GM12878 (cell line): ENCODE measurements at places on chromosomes 3 and 15.

DNA sequence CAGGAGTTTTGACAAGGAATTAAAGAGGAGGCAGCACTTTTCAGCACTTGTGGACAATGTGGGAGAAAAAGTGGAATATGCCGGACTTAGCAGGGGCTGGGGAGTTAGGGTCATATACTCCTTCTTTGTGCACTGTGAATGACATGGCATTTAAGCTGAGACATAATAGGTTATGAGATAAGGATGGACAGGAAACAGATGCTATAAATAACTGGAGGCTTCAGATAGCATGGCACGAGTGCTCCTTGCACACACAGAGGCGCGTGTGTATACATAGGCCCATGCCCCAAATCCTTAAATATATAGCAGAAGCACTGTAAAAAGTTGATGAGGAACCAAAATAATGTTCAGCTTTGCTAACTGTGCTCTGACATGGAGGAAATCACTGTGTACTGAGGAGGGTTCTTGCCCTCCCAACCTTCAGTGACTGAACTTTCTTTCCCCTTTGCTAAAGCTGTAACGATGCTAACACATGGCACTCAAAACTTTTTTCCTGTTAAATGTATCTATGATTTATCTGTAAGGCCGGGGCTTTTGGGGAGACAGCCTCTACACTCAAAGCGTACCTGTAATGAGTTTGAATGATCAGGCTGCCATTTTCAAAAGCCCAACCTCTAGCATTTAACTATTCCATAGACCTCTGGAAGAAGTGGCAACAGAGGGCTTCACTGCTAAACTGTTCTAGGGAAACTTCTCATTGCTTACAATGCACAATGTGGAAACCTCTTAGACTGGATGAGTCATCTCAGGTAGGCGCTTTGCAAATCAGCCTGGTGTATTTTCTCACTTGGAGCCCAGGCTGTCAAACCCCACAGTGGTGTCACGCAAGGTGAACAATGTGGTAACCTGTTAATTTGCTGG, 784.6 kb downstream of the NR2F2 start:
- no peak for DNase-seq

- no peak for DNase-seq
Measured at GRCh38 chr3:74676-75243, 121.8 kb upstream of the CHL1 start.

DNA sequence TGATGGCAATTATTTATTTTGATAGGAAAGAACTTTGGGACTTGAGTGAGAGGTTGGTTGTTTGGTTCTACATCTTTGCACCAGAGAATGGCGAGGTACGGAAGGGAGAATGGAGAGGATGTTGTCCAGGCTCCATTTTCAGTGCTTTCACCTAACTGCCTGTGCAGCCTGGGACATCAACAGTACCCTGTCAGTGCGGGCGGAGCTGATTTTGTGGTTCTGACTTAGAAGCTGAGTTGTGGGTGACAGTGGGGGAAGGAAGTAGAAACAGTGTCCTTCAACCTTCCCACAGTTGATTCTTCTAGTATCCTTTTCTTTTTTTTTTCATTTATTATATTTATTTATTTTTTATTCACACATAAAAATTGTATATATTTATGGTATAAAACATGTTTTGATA, 95.3 kb downstream of the TIGIT start:
- no peak for DNase-seq

GRCh38 chr3:146896711-146897110, 291.6 kb upstream of the PLSCR5 start:
- DNase-seq = no peak

- DNase-seq = no peak
Measured at GRCh38 chr3:1960506-1960905, 138.2 kb upstream of the CNTN4 start.

GRCh38 chr3:58867621-58868020, 182.2 kb downstream of the CFAP20DC start:
- DNase-seq = no peak

DNA sequence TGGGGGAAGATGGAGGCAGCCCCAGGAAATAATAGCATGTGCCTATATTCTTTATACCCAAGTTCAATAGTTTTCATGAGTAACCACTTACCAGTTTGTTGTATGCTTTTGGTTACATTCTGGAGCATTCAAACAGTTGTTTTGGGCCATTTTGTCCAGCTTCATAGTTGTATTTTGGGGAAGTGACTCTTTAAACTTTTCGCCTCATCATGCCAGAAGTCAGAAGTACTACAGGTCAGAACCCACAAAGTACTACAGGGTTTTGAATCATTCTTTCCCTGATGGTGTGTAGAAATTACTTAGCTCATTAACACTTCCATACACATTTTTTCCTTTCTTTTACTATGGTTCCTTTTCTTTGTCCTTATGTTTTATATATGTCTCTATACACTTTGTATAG, 210.6 kb downstream of the ARPP21 start:
- DNase-seq = no peak

DNA sequence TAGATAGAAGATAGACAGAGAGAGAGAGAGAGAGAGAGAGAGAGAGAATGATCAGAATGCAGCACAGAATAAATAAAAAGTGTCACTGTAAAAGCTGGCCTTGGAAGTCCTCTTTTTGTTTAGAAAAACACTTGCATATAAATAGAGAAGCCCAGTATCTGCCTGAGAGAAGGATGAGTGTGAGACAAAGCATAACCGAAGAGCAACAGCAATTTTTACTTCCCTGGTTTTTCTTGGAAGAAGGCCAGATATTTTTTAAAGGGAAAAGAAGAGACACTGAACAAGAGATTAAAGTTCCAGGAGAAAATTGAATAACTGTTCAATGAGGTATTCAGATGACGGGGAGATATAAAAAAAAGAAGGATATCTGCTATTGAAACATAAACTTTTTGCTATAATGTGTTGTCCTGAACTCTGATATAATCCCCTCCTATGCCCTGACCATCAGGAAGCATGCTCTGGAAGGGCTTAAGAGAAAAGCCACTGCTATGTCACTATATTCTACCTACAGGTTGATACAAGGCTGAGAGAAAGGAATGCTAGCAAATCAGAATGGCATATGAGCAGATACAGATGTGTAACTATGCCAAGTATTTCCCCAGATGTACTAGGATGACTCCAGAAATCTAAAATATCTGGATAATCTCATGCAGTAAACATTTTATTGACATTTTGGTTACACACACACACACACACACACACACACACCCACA, 358.9 kb downstream of the RBMS3 start:
- DNase-seq = no peak

DNA sequence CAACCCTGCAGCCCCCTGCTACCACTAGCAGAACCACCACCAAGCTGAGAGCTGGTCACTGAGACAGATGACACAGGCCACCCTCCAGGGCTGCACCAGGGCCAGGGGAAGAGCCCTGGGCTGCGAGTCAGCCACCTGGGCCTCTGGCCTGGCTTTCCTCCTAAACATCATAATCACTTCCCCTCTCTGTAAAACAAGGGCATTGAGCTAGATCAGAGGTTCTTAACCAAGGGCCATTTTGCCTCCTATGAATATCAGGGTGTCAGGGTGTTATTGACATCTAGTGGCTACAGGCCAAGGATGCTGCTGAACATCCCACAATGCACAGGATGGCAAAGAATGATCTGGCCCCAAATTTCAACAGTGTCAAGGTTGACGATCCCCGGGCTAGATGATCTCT, 25.2 kb downstream of the TLE3 start:
- DNase-seq = no peak

DNA sequence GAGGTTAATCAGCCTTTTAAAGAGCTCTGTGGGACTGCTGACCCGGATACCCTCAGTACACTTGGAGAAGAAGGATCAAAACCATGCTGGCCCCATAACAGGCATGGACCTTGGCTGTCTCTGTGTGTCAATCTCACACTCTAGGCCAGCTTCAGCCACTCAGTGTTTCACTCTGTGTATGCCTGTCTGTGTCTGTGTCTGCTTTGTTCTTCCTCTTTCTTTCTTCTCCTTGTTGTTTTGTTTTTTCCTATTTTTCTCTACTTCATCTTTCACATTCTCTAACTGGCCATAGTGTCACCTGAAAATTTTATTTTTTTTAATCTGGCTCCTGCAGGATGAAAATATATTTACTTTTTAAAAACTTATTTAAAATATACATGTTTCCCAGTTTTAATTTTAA, 51.1 kb downstream of the SERP1 start:
- DNase-seq = no peak

- DNase-seq = no peak
Measured at GRCh38 chr15:81894061-81894460, 151.8 kb downstream of the MEX3B start.

DNA sequence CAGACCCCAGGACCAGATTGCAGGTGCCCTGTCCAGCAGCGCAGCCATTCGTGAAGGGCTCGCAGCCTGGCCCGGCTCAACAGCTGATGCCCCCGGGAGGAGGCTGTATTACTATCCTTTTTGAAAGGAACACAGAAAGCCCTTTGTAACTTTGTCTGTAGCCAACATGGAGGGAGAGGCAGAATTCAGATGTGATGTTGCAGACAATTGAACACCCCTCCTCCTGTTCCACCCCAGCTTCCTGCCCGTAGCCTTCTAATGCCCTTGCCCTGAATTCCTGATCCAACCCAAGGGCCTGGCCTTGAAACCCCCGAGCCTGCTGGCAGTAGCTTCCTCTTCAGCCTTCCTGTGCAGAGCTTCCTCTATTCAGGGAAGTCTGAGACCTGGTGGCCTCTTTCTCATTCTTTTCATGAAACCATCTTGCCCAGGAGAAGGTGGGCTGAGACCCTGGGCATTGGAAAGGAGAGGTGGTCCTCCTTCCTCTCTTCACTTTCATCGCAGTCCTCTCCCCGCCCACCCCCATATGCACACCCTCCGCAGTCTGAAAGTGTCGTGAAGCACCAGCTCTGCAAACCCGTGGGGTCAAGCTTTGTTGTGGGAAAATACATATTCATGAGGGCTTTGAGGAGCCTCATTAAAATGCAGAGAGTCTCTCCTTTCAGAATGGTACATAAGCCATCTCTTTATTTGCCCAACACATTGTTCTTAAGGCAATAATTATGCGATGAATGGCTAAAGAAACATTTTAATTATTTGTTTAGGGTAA, 109.2 kb downstream of the APBA2 start:
- no peak for DNase-seq

DNA sequence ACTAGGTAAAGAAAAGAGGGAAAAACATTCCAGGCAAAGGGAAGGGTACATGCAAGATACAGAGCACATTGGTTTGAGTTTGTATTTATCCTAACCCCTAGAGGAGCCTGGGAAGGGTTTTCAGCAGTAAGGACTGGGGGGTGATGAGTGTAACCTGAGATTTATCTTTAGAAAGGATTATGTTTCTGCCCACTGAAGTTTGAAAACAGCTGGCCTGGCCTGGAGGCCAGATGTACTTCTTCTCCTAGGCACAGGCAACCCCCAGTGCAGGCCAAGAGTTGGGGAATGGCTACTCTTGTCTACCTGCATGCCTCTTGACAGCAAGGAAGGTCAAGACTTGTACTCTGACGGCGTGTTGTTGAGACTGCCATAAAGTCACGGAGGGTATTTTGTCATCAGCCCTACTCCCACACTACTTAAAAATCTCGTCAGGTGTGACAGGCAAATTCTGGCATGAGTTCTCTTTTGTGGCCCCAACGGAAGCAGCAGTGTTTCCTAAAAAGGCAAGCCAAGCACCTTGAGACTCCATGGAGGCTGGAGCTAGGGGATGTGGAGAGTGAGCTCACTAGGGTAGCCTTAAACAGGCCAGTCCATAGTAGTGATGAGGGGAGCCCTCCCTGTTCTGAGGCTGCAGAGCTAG, 241.5 kb upstream of the WNT5A start:
- no peak for DNase-seq

- no peak for DNase-seq
Measured at GRCh38 chr3:122886946-122887345, 92.1 kb downstream of the SLC49A4 start.

GRCh38 chr3:123755085-123755484, 129.0 kb downstream of the MYLK start:
- no peak for DNase-seq

DNA sequence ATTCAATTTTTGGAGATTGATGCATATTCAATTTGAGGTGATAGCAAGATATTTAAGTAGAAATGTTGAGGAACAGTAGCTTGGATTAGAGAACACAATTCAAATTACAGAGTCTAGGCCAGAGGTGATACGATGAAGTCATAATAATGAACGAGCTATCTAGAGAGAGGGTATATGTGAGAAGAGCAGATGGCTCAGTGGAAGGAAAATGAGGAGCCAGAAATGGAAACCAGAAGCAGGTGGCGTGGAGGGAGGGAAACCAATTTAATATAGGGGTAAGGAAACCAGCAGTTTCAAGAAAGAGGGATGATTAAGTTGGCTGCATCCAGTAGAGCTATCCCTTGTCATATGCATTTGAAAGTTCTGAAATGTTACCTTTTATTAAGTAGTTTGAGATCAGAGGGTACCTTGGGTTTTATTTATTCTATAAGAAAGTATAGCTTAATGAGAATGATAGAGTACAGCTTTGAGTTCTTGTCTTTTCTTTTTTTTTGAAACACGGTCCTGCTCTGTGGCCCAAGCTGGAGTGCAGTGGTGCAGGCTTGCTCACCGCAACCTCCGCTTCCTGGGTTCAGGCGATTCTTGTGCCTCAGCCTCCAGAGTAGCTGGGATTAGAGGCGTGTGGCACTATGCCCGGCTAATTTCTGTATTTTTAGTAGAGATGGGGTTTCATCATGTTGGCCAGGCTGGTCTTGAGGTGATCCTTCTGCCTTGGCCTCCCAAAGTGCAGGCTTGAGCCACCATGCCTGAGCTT, 22.1 kb downstream of the NCK1 start:
- DNase-seq = no peak
